ENCODE measurements at places on chromosomes 3 and 15.

DNA sequence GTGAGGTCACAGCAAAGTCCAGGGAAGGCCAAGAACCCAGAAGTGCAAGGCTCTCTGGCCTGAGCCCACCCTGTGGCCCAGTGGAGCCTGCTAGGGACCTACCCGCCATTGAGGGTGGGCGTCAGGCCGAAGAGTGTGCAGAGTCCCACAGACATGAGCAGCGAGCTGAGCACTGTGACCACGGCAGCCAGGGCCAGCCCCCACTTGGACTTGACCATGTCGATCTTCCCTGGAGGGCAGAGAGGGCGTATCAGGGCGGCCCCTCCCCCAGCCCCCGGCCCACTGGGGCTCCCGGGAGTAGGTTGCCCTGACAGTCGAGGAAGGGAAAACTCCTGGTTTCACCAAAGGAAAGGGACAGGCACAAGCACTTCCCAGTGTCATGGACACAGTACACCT, 44.6 kb downstream of the PTPN23 start:
- DNase-seq: no peak

- DNase-seq: peak; percentile 67
Observed at GRCh38 chr3:196712514-196713413, 587 bp downstream of the PIGX start.

- DNase-seq: no peak
Observed at GRCh38 chr3:114538211-114538610, 244.4 kb downstream of the TIGIT start.

DNA sequence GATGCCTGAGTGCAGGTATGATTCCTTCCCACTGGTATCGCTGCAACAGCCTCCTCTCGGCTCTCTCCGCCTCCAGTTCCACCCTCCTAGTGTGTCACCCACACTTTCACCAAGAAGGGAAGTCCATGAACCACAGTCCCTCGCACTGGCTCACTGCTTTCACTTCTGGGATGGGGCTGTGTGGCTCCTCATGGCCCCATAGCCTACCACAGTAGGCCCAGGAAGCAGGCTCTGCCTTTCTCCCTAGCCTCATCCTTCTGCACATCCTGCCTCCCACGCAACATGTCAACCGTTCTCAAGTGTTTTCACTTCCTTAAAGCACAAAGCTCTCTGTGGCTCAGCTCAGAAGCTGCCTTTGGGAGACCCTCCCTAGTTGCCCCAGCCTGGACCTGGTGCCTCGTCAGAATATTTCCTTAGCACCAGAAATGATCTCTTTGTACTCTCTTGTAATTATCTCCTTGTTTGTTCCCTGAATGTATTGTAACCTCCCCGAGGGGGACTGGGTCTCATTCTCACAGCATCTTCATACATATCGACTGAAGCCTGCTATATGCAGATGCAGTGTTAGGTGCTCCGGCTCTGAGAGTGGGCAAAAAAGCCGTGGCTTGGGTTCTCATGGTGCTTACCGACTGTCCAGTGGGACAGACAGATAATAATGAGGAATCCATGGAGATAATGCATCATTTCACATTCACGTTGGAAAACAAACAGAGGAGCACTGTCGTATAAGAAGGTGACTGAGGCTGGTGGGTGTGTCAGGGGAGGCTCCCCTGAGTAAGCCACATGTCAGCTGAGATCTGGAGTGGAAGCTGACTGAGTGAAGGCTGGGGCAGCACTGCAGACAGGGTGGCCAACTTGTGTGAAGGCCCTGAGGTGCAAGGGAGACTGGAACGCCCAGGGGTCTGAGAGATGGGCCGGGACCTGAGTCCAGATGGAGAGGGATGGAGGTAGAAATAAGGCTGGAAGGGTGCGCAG, 107.1 kb downstream of the DGKG start:
- peak; percentile 13 for DNase-seq

DNA sequence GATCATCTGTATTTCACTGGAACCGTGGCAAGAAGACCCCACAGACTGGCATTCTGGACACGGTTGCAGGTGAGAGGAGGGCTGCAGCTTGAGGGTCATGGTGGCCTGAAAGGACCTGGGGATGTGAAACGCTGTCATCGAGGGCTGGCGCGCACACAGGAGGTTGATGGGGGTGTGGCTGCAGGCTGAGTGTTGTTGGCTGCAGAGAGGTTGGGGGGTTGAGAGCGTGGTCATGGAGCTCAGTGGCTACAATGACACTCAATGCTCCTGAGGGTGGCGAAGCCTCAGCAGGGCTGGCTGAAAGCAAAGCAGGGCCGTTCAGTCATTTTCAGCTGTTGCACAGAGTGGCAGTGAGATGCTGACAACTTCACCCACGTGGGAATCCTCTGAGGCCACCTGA, 21.0 kb downstream of the CPN2 start:
- DNase-seq: no peak

GRCh38 chr3:129439226-129439816, 427 bp downstream of the MBD4 start:
- DNase-seq: peak; percentile 18

DNA sequence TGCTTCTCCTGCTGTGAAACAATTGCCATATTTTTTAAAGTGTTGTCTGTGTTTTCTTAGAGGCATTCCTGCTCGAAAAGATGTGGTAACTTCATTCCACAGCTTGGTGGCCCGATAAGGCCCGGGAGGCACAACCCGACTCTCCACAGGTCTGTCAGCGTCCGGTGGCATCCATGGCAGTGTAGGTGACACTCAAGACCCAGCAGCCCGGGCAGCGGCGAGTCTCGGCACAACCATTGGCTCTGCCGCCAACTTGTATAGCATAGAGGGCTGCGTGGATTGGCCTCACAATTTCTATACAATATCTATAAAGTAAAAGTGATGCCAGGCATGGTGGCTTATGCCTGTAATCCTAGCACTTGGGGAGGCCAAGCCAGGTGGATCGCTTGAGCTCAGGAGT, 262.3 kb upstream of the CHRNA7 start:
- no peak for DNase-seq

DNA sequence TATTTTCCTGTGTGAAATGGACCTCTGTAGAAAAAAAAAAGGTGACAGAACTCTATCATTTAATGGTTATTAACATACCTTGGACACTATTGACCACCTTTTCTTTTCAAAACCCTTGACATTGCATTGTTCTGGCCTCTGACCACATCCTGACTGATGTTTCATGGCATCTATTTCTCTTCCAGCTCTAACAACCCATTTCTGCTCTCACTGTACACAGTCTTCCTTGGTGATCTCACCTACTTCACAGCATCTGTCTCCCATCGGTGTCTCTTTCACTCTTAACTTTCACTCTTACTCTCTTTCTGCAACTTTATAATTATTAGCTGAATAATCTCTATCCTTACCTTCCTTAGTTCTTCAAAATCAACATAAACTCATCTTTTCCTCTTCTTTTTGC, 217.4 kb upstream of the CD96 start:
- DNase-seq: no peak

GRCh38 chr3:29281344-29282241, 722 bp downstream of the RBMS3 start:
- DNase-seq: peak; percentile 6

- no peak for DNase-seq
Observed at GRCh38 chr3:70779296-70779695, 466.9 kb upstream of the MDFIC2 start.

DNA sequence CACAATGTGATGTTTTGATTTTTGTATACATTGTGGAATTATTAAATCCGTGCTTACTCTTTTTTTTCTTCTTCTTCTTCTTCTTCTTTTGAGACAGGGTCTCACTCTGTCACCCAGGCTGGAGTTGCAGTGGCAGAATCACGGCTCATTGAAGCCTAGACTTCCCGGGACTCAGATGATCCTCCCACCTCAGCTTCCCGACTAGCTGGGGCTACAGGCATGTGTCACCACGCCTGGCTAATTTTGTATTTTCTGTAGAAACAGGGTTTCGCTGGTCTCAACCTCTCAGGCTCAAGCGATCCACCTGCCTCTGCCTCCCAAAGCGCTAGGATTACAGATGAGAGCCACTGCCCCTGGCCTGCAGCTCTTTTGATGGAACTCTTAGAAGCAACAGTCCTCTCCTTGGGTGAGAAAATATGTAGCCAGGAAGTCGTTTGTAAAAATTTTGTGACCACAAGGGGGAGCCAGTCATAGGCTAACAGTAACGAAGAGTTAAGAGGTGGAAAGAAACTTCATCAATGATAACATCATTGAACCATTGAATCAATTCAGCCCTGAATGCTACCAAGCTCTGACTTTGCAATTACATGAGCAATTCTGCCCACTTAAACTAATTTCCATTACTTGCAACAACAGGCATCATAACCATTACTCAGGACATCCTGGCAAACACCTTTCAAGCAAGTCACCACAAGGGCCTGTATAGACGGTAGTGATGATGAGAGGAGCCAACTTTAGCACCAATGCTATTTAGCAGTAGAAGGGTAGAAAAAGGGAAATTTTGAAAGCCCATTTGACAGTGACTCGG, 16.7 kb upstream of the CMTM7 start:
- peak; percentile 65 for DNase-seq

DNA sequence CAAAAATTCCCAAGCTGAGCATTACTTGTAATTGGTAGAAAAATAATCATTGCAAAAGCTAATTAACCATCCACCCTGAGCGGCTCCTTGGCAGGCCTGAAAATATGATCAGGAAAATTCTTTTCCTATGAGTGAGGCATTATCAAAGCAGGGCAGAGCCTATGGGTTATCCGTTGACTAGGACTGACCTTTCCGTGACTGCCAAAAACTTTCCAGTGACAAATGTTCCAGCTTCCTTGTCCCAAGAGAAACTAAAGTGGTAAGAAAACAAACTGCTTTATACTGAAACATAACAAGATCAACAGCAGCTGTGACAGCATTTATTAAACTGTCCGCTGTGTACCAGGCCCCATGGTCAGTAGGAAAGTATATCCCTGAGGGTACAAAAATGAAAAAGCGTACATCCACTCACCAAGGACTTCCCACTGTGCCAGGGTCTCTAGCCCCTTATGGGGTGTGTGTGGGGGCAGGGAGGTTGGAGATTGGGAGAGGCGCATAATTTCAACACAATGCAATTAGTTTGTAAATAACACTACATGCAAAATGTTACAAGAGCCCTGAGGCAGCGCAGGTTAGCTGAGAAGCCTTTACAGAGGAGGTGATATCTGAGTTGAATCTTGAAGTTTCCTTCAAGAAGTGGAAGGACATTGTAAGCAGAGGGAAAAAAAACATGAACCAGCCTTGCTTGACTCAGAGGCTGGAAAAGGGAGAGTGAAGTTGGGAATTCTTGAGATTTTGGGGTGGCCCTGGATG, 8.5 kb downstream of the LIPC start:
- DNase-seq: no peak

DNA sequence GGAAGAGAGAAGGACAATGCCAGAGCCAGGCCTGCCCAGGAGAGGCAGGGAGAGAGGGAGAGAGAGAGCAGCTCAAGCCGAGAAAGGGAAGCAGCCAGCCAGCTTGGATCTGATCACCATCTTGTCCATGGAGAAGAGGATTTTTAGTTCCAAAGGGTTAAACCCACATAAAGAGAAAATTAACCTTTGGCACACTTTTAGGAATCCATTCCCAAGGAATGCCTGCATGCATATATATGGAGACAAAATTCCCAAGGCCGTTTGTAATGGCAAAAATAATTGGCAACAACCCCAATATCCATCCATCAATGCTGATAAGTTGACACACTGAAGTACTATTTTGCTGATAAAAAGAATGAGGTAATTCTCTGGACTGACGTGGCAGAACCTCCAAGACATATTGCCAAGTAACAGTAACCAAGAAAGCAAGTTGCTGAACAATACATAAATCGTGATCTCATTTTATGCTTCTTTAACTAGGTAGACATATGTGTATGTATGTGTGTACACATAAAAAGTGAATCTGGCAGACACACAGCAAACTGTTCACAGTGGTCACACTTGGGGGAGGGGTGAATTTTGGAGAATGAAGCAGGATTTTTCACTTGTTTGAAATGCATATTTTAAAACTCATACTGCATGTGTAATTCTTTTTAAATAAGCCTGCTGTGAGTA, 7.5 kb upstream of the STRA6 start:
- DNase-seq: no peak

- DNase-seq: no peak
Observed at GRCh38 chr3:55702822-55703221, 215.7 kb upstream of the WNT5A start.

DNA sequence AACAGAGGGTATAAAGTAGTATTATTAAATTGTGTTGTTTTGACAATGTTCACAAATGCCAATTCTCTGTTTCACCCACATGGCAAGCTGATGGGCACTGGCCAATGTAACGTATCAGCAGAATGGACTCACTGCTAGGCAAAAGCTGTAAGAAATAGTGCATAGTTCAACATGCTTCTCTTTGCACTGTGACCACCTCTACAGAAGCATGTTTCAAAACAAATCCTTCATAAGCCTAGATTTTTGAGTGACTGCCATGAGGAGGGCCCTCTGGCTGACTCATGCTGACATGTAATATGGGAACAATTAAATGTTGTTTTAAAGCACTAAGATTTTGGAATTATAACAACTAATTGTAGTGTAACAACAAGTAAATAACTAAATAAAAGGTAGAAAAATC, 3.2 kb downstream of the GBE1 start:
- DNase-seq: no peak

GRCh38 chr15:79897701-79898113, 893 bp upstream of the MTHFS start:
- no peak for DNase-seq

- DNase-seq: no peak
Observed at GRCh38 chr3:116233711-116234357, 211.5 kb downstream of the LSAMP start.

GRCh38 chr3:147404800-147405230, 1.5 kb downstream of the ZIC4 start:
- DNase-seq: no peak

DNA sequence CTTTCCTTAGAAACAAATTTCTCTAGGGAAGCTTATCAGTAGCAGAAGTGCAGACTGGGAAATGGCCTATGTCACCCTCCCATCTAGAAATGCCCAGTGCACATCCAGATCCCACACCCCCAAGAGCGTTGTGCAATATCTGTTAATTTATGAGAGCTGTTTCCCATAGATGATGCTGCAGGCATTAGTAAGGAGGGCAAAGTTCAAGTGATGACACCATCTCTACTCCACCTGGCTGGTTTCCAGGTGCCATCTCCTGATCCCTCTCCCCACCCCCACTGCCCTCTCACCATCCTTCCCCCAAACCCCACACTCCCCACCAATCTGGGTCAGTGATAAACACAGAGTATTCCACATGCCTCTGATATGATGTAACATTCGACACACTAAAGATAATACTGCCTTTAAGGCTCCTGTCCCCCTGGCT, 39.4 kb downstream of the AGTR1 start:
- no peak for DNase-seq

DNA sequence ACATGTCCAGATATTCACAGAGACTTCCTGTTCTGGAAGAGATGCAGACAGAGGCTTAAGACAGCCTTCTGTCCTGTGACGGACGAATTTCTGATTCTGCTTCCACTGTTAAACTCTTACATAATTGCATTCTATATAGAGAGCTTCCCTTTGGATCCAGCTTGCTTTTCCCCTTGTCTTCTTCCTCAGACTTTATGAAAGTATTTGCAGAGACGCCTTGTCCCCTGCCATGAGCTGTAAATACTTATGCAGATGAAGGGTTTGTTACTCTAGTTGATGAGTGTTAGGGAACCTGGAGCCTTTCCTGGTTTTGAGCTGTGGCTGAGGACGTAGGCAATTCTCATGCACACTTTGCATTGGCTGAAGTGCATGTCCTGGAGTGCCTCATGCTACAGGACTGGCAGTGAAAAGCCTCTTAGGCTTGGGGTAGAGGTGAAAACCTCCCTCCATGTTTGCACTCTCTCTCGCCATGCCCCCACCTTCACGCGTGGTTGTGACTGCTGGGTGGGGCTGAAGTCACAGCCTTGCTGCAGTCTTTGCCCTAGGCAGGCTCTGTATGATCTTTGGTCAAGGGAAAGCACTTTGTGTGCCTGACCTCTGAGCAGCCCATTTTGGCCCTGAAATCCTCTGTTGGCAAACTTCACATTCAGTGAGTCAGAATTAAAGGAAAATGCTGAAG, 286.6 kb downstream of the PTPRG start:
- DNase-seq: no peak

All from midbrain (tissue), 1 donor.